ENCODE measurements at places on chromosomes 5 and 9. TPM values are rescaled to one million over a fixed set of nuclear protein-coding genes. Genes with fewer than 3 reads are reported as not detected.

SPINK4 gene
- polyA plus RNA-seq: not detected

WNK2 gene
- polyA plus RNA-seq: 2.1 TPM

KCNMB1 gene
- polyA plus RNA-seq: 4.2 TPM

KLHL3 gene
- 1.9 TPM for polyA plus RNA-seq

SH3RF2 gene
- 24.9 TPM for polyA plus RNA-seq

ANKRD31 gene
- 0.51 TPM for polyA plus RNA-seq

RANBP17 gene
- 0.32 TPM for polyA plus RNA-seq

PFN3 gene
- polyA plus RNA-seq: not detected

RASGEF1C gene
- polyA plus RNA-seq: 0.13 TPM

UBE2R2 gene
- polyA plus RNA-seq: 16.5 TPM

SEMA6A gene
- 1.4 TPM for polyA plus RNA-seq

WDR38 gene
- not detected for polyA plus RNA-seq

NEUROG1 gene
- 0.02 TPM for polyA plus RNA-seq

SLC23A1 gene
- polyA plus RNA-seq: 0.12 TPM

CCNI2 gene
- 0.05 TPM for polyA plus RNA-seq

AK8 gene
- polyA plus RNA-seq: 0.58 TPM

TLE1 gene
- polyA plus RNA-seq: 14.7 TPM

CDH9 gene
- not detected for polyA plus RNA-seq

INSL6 gene
- not detected for polyA plus RNA-seq

NR2F1 gene
- 2.2 TPM for polyA plus RNA-seq

BOD1 gene
- polyA plus RNA-seq: 17.3 TPM

PCDHGA7 gene
- polyA plus RNA-seq: 0.24 TPM

PDGFRB gene
- polyA plus RNA-seq: 7.9 TPM

AHRR gene
- polyA plus RNA-seq: 1.7 TPM

AIF1L gene
- 184 TPM for polyA plus RNA-seq

GOLPH3 gene
- 34.9 TPM for polyA plus RNA-seq

PCDHGB1 gene
- 0.19 TPM for polyA plus RNA-seq

Data from esophagus (tissue), 2 donors.